ENCODE measurements at places on chromosomes 16 and 17. TPM values are rescaled to one million over a fixed set of nuclear protein-coding genes. Genes with fewer than 3 reads are reported as not detected.

GRCh38 chr16:11128211-11129141 is 127.5 kb downstream of the SOCS1 start:
- no peak overlapping the region for H3K4me3 ChIP-seq
- H3K27me3 ChIP-seq: no peaks in the 10 kb centered on the region
- H3K27ac ChIP-seq: peak overlapping the region; percentile 83
- peaks cover 10% of the 10 kb centered on the region for H3K36me3 ChIP-seq

The TCAP gene
- total RNA-seq: 0.89 TPM

DNA sequence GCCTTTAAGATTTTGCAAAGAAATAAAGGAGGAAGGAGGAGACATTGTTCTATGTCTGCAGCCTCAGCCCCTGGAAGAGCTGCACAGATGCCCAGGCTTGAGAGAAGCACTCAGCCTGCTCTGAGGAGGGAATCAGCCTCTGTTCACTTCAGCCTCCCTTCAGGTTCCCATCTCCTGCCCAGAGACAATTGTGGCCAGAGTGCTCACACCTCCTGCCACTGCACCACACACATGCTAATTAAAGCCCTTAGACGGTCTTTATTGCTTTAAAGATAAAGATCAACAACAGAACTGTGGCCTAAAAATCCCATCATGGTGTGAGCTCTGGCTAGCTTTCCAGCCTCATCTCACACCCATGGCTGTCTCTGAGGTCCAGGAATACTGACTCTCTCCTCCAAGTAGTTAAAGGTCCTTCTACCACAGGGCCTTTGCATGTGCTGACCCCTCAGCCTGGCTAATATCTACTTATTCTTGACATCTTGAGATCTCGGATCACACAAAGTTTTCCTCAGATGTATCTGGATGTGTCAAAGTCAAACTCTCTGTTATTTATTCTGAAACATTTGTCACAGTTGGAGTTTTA is 33.8 kb downstream of the CHD9NB start:
- H3K27me3 ChIP-seq: peaks cover 7% of the 10 kb centered on the region
- no peak overlapping the region for H3K27ac ChIP-seq
- no peak overlapping the region for H3K4me3 ChIP-seq
- no peaks in the 10 kb centered on the region for H3K36me3 ChIP-seq
- H3K4me1 ChIP-seq: no peaks in the 10 kb centered on the region
- no peak for DNase-seq

DNA sequence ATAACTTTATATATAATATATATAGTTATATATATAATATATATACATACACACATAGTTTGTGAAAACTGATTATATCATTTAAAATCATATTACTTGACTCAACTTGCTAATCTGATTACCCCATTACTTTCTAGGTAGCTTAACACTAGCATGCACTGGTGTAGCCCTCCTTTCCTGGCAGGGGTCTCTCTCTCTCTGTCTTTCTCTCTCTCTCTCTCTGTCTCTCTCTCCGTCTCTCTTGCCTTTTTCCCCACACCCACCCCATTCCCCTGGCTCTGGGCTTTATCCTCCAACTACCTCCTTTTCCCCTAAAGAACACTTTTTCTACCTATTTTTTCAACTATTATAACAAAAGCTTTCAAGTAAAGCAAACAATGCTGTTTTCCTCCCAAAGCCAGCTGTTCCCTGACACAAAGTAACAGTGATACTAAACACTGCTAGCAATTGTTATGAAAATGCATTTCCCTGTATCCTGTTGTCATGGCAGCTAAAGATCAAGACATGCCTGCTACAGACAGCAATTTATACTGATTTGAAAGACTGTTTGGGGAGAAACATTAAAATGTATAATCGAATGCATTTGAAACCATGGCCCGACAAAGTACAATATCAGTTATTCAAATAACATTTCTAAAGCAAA is 89.4 kb downstream of the CHD9NB start:
- H3K4me1 ChIP-seq: no peaks in the 10 kb centered on the region
- H3K4me3 ChIP-seq: no peak overlapping the region
- no peak overlapping the region for H3K27ac ChIP-seq
- DNase-seq: no peak
- no peaks in the 10 kb centered on the region for H3K36me3 ChIP-seq
- peaks cover 5% of the 10 kb centered on the region for H3K27me3 ChIP-seq

The SCO1 gene
- 55.1 TPM for total RNA-seq

DNA sequence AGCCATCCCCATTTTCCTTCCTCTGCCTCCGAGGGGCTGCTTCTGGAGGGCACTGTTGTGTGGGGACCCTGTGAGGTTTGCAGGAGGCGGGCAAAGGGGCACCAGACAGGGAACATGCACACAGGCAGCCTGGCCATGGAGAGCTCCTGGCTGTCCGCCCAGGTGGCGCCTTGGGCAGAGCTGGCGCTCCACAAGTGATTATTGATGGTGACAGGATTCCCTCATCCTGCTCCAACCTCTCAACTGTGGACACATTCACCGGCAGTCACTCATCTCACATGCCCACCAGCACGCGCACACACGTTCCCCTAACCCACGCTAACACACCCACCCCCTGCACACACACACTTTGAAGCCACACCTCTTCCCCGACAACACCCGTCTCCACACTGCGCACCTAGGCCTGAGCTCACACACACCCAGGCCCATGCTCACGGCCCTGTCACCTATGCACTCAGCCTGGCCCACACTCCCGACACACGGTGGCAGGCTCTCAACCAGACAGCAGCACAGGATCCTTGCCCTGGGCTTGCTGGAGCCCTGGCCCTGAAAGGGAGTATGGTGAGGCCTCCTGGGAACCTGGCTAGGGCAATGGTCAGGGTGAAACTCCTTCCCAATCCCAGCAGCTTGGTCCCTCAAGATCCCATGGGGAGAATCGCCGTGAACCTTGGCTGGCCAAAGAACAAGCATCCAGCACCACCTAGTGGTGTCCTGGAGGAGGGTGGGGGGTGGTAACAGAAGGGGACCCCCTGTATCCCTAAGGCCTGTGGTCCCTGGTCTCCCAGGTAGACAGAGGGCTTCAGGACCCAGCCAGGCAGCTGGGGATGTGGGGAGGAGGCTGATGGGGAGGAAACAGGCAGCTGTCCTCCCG is 3.6 kb downstream of the PNMT start:
- no peak for DNase-seq
- no peak overlapping the region for H3K4me3 ChIP-seq
- H3K27me3 ChIP-seq: peaks cover 15% of the 10 kb centered on the region
- H3K4me1 ChIP-seq: peaks cover 14% of the 10 kb centered on the region
- H3K27ac ChIP-seq: no peak overlapping the region

DNA sequence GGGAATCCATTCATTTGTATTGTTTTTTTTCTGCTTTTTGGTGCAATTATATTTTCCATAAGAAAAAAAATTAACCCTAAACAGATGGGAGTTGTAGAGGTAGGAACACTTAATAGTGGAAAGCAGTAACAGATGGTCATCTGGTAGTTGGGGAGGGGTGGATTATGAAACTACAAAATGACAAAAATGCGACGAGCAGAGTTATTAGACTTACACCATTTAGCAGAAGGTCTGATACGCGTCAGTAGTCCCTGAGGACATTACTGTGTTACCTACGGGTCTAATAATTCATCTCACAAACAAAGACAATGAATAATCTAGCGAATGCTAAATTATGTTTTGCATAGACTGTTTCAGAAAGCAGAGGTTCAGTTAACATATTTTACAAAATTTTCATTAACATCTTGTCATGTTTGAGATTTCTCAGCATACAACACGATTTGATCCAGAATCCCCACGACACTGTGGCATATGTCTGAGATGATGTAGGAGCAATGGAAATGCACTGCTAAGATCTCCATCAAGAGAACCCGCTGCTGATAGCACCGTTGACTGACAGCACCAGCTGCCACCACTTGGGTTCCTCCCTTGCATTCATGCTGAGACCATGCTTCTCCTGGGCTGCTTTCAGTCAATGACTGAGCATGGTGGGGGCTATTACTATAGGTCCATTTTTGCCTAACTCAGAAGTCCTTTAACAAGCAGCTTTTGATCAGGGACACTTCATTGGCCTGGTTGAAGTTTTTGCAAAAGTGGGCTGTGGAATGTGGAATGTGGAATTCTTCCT is 182.2 kb upstream of the CPHXL start:
- H3K27ac ChIP-seq: no peak overlapping the region
- H3K36me3 ChIP-seq: no peaks in the 10 kb centered on the region
- no peaks in the 10 kb centered on the region for H3K4me1 ChIP-seq

The PPP1R27 gene
- total RNA-seq: not detected

The SYCE1L gene
- 5.0 TPM for total RNA-seq

- no peak overlapping the region for H3K4me3 ChIP-seq
- H3K27ac ChIP-seq: no peak overlapping the region
- H3K27me3 ChIP-seq: no peaks in the 10 kb centered on the region
- H3K4me1 ChIP-seq: no peaks in the 10 kb centered on the region
- H3K36me3 ChIP-seq: peaks cover 49% of the 10 kb centered on the region
- DNase-seq: no peak
Measured at GRCh38 chr17:21146362-21147015, 19.7 kb downstream of the DHRS7B start.

- no peak for DNase-seq
- H3K4me3 ChIP-seq: no peak overlapping the region
- H3K27me3 ChIP-seq: peaks cover 28% of the 10 kb centered on the region
- H3K36me3 ChIP-seq: no peaks in the 10 kb centered on the region
Measured at GRCh38 chr17:16905593-16906191, 66.2 kb downstream of the TNFRSF13B start.

Data from activated naive CD8-positive, alpha-beta T cell treated with anti-CD3 and anti-CD28 coated beads for 36 hours (primary cell).